ENCODE measurements at places on chromosomes 16 and 17. TPM values are rescaled to one million over a fixed set of nuclear protein-coding genes. Genes with fewer than 3 reads are reported as not detected.

MMP28 gene
- total RNA-seq: 9.7 TPM

C17orf78 gene
- total RNA-seq: not detected

PYY gene
- total RNA-seq: not detected

PRR11 gene
- 2.8 TPM for total RNA-seq

PABPN1L gene
- not detected for total RNA-seq

KRT16 gene
- total RNA-seq: not detected

NAGS gene
- total RNA-seq: not detected

P2RX5 gene
- total RNA-seq: 6.9 TPM

IST1 gene
- 161 TPM for total RNA-seq
